ENCODE measurements at places on chromosomes 6 and 20.
A peak's percentile ranks its signal among the peaks of the same experiment; 100 is the strongest.

DNA sequence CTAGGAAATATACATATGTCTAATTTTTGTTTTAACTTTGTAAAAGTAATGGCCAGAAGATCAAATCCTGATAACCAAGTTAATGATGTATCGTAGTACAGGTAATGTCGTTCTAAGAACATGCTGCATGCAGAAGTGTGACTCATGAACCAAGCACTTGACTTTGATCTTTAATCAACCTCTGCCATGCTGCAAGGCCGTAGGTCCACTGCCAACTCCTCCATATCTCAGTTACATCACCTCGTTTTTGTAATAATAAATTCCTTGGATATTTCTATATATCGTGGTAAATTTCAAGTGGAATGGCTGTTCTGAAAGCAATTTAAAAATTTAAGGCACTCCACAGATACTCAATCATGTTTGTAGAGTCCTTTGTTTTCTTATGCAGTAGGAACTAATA is 771.7 kb downstream of the EPHA7 start:
- no peak for DNase-seq

GRCh38 chr20:13166011-13166410 is 55.1 kb upstream of the ISM1 start:
- DNase-seq: no peak

DNA sequence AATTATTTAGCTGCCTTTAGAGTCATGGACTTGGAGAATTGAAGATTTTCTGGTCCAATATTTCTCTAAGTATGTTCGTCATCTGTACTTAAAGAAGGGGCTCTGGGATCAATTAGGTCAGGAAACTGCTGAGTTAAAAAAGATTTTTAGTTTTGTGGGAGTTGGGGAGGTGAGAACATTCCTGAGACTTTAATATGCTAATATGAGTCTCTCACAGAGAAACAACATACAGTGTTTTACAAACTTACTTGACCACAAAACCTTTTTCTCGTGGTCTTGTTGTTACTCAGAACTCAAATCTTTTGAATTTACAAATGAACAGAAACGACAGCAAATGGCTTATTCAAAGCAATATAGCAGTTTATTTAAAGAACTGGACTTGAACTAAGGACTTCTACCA is 67.9 kb downstream of the LIN28B start:
- DNase-seq: no peak

DNA sequence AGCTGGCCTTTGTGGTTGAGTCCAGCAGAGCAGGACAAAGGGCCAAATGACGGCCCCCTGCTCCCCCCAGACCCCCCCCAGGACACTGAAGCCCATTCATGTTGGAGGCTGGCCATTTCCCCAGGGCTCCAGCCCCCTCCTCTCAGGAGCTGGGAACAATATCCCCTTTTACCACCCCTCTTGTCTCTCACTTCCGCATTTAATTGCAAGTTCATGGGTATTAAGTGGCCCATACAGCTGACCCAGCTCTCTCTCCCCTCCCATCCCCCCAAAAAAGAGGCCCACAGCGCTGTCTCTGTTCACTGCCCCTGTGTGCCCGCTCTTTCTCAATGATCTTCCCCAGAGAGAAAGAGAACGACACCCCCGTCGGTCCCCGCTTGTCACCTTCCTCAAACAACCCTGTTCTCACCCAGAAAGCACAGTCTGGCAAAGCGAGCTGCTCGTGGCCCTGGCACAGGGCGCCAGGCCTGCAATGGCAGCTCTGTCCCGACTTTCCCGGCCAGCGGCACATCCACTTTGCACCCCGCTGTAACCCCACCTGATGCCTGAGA is 30.4 kb downstream of the PREX1 start:
- no peak for DNase-seq

DNA sequence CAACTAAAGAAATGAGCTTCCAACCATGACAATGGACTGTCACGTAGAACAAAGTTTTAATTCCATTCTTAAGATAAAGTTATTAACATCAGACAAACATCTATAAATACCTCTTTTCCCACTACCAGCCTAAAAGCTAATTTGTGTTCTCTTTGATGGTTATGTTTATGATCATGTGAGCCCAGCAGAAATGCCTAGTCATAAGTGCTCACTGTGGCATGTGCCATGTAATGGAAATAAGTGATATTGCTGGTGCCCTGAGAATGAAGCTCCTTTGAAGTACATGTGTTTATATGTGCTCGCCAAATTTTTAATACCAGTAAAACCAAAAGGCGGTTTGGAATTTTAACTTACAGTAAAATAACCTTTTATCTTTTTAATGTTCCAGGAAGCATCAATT is 205.8 kb downstream of the ISM1 start:
- no peak for DNase-seq

DNA sequence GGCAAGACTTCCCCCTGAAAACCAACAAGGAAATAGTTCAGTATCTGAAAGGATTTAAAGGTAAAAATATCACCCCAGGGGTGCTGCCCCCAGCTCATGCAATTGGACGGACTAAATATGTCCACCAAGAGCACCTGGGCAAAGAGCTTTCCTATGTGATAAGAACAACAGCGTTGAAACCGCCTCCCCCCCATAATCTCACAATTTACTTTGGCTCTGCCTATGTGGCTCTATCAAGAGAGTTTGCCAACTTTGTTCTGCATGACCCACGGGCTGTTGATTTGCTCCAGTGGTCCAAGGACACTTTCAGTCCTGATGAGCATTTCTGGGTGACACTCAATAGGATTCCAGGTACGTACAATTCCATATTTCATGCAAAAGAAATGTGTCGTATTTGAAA is 35.8 kb downstream of the GCNT2 start:
- no peak for DNase-seq

GRCh38 chr6:11845664-11846577 is 67.3 kb upstream of the ADTRP start:
- DNase-seq: no peak

DNA sequence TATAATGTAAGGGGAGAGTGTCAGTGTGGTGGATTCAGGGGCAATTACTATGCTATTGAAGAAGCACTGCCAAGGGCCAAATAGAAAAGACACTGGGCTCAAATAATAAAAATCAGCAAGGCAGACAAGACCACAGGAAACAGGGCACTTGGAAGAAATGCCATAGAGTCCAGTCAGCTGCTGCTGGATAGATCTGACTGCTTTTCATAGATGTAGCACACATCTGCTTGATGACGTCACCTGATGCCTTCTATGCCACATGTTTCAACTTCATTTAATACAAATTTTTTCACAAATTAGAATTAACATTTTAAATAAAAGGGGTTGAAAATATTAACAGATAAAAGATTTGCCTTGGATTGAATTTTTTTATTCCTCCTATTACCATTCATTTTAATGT is 23.9 kb upstream of the AHI1 start:
- peak; percentile 51 for DNase-seq

- DNase-seq: no peak
These were observed 143.1 kb downstream of the EDN3 start for GRCh38 chr20:59443550-59443949.

- DNase-seq: peak; percentile 54
These were observed 52.2 kb downstream of the EYA2 start for GRCh38 chr20:46946796-46947195.

DNA sequence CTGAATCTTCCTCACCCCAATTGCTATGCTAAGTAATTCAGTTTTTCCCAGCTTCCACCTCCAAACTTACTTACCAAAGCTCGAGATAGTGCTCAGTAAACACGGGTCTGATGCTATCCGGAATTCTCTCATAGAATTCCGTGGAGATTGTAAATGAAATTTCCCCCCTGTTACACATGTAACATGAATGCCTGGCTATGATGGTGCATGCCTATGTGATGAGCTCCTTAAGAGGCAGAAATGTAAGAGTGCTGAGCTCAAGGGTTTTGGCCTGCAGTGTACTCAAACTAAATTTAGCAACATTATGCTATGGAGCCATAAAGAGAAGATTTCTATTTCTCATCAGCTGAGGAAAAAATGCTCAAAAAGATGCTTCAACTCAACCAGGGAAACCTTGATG is 133.4 kb upstream of the FUT9 start:
- no peak for DNase-seq

DNA sequence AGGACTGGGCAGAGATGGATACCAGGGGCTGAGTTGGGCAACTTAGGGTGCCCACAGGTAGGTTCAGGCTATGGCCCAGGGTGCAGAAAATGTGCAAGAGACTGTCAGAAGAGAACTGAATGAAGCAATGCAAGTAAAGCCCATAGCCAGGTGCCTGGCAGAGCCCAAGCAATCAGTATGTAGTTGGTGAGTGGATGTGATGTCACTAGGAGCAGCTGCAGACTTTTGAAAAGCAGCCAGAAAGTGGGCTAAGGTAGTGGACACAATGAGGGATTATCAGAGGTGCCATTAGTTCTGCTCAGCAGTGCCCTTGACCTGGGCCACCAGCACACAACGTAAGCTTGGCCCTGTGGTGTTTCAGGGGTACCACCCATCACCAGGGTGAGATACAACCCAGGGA is 135.3 kb downstream of the SOBP start:
- no peak for DNase-seq

- DNase-seq: peak; percentile 86
These were observed 622 bp downstream of the GPANK1 start for GRCh38 chr6:31663961-31664789.

- DNase-seq: peak; percentile 86
These were observed 10.6 kb downstream of the RPS10 start for GRCh38 chr6:34414999-34415858.

GRCh38 chr6:43669922-43670622 is 17.5 kb downstream of the MRPS18A start:
- DNase-seq: peak; percentile 34

DNA sequence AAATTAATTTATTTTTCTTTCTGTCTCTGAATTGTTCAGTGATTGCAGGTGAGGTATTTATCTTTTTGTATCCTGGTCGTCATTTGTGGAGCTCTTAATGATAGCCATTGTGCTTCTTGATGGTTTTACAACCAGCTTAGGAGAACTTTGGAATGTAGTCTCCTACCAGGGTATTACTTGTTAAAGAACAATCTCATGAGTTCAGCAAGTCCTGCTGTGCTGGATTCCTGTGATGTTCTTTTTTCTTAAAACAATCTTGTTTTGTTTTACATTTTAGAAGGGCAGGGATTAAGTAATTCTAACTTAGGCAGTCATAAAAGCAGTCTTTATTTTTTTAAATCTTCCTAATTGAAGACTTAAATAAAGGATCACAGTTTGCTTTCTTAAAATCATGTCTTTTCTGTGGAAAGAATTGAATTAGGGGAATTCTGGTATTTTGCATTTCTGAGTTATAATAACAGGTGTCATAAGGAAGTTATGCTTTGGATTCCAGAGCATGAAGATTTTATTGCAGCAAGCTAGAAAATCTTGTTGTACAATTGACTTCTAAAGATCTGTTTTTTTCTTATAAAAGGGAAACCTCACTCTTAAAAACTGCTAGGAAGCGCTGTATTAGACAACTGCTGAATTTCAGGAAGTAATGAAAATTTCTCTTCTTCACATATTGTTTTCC is 23.7 kb downstream of the RIOK1 start:
- DNase-seq: no peak

GRCh38 chr6:122714059-122714458 is 65.5 kb upstream of the FABP7 start:
- DNase-seq: no peak

GRCh38 chr6:65161661-65162060 is 545.4 kb downstream of the EYS start:
- DNase-seq: no peak

- no peak for DNase-seq
These were observed 91.2 kb upstream of the TINAG start for GRCh38 chr6:54217018-54217417.

DNA sequence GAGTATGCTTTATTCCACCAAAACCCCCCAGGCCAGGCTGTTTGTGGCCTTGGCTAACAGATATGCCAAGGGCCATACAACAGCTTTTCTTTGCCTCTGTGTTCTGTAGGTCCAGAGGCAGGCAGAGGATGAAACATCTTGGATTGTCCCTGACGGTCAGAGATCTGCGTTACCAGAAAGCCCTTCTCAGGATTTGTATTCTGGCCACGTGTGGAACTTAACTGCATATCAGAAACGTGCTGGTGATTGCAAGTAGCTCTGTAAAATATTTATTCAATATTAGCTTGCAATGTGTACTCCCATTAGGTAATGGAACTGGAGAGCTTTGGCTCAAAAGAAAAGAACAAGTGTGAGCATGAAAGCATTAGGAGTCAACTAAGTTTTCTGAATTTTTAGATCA is 275.0 kb downstream of the CBLN4 start:
- no peak for DNase-seq

DNA sequence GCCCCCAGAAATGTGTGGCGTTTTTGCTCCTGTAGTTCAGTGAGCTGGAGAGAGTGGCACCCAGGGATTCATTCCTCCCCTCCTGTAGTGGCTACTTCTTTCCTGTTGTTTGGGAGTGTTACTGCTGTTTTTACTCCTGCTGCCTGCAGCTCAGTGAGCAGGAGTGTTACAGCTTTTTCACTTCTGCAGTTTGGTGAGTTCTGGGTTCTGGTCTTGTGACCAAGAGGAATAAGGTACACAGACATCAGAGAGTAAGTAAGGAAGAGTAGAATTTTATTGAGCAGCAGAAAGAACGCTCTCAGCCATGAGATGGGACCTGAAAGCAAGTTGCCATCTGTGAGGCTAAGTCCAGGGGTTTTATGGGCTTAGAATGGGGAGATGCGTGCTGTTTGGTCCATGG is 966.3 kb upstream of the CITED2 start:
- no peak for DNase-seq

DNA sequence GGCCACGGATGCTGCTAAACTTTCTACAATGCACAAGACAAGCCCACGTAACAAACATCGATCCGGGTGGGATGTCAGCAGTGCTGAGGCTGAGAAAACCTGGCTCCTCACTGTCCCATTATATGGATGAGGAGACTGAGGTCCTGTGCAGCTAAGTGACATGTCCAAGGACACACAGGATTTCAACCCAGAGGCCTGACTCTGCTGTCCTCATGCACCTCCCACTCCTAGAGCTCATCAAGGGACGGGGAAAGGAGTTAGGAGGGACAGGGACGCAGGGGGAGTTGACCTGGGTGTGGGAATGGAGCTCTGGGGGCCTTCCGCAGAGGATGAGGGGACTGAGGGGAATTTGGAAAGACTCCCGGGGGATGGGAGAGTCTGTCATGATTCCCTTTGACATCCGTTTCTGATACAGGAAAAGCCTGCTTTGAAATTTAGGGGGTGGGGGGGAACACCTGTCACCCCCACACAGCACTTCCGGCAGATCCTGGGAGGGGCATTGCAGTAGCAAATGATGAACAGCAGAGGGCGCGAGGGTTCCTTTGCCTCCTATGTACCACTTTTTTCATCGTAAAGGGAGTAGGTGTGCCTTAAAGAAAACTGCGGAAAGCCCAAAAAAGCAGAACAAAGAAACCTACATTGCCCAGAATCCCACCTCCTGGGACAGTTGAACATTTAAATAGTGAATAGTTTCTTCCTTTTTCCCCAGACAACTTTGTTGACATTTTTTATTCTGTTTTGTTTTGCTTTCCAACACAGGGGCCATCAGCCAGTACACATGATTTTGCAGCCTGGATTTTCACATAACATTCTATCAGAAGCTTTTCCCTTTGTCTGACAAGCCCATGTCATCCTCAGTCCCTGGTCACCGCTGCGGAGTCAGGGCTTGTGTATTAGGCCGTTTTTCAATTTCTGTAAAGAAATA is 48.6 kb downstream of the SLC2A10 start:
- peak; percentile 58 for DNase-seq

Measured in fibroblast of mammary gland (primary cell).